LoVo (cell line): ENCODE measurements at places on chromosomes 7 and 10.

- no peak for DNase-seq
These were observed 93.5 kb downstream of the ADARB2 start for GRCh38 chr10:1643908-1644179.

DNA sequence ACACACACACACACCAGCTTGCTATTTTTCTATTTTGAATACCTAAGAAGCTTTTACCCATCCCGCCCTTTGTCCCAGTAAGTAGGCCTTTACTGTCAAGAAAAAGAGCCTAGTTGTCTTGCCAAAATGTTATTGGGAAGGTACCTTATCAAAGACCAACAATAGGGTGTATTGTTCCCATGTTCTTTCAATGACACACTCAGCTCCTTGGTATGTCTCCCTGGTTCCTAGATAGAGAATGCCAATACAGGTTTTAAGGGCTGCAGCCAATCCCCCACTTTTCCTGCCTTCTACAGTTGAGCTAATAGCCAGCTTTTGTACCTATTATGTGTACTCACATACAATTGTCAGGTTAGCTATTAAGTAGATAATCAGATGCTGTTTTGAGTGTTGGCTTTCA is 92.0 kb upstream of the LRRTM3 start:
- DNase-seq = no peak

GRCh38 chr10:30158325-30158960 is 99.1 kb upstream of the JCAD start:
- DNase-seq = no peak

DNA sequence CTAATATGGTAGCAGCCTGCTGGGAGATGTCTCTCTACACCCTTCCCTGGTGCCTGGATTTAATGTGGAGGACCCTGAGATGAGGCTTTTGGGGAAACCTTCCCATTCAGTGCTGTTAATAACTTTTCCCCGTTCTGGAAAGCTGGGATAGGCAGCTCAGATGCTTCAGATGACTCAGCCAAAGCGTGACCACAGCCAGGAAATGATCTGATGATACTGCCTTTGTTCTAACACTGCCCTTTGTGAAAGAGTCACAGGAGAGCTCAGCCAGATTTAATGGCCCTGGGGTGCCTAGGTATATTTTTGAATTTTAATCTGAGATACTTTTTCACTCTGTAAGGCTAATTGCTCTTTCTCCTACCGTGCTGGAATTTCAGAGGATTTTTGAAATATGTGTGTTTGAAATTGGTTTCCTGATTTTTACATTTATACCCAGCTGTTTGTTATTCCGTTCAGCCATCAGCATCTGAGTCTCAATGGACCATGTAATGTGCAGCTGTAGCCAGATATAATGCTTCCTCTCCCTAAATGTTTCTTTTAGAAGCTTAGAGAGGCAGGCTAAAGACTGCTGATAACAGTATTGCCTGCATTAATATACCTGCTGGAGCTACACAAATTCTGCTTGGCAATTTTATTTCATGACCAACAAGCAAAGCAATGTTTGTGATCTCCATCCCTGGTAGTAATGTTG is 17.8 kb downstream of the CELF2 start:
- peak; percentile 22 for DNase-seq

- no peak for DNase-seq
These were observed 68.1 kb upstream of the LEP start for GRCh38 chr7:128172963-128173362.

DNA sequence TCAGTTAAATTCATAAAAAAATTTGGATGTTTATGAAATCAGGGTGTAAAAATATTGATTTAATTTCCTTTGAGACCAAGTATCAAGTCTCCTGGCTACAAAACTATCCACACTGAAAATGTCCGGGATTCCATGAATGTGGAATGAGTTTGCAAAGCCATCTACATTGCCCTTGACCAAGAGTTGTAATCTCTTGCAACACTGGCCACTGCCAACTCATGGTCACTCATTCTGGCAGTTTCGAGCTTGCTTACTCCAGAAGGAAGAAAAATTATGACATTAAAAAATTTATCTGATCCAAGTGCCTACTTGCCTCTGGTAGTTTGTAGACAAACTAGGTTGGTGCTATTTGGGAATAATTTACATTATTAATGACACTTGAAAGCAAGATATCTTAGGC is 84.2 kb downstream of the NPY start:
- DNase-seq = no peak

DNA sequence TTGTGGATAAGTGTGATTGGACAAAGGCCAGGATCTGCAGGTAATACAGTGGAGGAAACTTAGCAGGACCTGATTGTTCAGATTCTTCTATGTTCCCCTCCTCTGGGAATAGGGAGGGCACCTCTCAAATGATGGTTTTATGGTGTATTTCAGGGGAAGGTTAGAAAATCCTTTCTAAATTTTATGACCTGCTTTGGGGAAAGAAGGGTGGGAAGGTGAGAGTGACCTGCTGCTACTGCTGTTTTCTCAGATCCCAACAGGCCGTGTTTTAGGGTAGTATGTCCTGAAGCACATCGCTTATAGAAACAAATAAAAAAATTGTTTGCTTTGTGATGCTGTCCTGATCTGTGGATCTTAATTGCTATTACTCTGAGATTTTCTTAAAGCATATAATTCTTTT is 404.1 kb upstream of the GALNT17 start:
- DNase-seq = no peak

DNA sequence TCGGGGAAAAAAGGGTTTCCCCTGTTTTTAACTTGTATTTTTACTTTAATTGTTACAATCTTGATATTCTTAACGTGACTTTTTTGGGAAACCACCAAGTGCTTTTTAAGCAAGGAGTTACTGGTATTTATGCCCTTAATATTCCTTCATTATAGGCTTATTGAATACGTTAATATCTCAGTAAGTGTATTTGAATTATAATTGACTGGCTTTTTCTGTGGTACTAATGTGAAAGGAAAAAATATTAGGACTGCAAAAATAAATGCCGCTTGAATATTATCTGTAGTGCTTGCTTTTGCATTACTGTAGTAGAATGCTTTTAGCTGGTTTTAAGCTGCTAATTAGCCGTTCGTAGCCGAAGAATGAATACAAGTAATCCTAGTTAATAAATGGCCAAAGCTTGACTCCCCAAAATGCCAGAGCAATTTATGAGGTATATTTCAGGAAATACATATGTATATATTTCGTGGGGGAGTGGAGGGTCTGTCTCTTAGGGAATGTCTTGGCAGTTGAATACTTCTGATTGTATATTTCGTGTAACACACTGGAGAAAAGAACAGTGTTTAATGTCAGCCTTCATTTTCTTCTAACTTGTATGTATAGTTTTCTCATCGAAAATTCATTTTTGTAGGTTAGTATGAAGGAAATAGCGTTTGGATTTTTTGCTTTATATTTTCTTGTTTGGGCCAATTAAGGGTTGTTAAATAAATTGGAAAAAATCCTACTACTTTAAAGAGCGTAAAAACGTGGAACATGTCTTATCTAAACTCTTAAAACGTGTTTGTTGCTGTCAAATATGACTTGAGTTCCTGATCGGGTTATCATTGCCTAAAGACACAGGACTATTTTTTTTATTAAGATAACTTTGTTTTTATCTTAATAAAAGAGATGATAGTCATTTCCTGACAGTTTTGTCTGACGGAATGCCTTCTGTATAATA is 1.5 kb downstream of the PDCD4 start:
- DNase-seq = no peak

- DNase-seq = no peak
These were observed 222.7 kb upstream of the C7orf33 start for GRCh38 chr7:148367731-148368475.

DNA sequence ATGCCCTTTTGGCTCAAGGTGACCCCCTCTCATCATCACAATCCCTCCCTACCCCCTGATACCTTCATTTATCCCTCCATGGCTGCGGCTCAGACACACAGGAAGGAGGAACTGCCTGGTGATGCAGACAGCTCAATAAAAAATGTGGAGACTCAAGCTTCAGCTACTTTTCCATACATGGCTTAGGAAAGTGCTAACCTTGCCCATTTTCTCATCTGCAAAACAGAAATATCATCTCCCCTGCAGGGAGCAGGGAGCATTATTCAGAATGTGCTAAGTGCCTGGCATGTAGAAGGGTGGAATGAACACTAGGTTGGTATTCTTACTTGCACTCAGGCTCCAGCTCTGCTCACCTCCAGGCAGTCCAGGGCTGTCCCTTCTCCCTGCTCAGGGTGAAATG is 23.8 kb downstream of the CXCL12 start:
- DNase-seq = no peak

GRCh38 chr7:43700646-43701499 is 28.4 kb downstream of the COA1 start:
- DNase-seq = no peak

- DNase-seq = no peak
These were observed 531.3 kb upstream of the MKI67 start for GRCh38 chr10:128657548-128657947.

GRCh38 chr10:17820943-17821342 is 11.8 kb downstream of the MRC1 start:
- DNase-seq = no peak

- DNase-seq = no peak
These were observed 23.7 kb upstream of the WNT16 start for GRCh38 chr7:121305109-121305508.

GRCh38 chr10:102090772-102091171 is 25.6 kb downstream of the HPS6 start:
- DNase-seq = no peak

- DNase-seq = peak; percentile 41
These were observed 350.6 kb downstream of the TFEC start for GRCh38 chr7:115679976-115680375.

GRCh38 chr7:154862153-154862791 is 140.7 kb downstream of the PAXIP1 start:
- no peak for DNase-seq

DNA sequence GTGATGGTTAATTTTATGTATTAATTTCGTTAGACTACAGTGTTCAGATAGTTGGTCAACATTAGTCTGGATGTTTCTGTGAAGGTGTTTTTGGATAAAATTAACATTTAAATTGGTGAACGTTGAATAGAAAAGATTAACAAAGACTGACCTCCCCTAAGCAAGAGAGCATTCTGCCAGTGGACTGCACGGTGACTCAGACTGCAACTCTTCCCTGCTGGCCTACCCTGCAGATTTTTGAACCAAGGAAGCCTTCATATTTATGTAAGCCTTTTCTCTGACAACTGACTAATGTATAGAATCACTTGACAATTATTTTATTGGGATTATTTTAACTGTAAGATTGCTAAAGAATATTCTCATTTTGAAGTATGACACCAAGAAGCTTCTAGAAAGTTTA is 7.9 kb upstream of the ZNF248 start:
- DNase-seq = no peak
